ENCODE measurements at places on chromosomes 4 and X.

DNA sequence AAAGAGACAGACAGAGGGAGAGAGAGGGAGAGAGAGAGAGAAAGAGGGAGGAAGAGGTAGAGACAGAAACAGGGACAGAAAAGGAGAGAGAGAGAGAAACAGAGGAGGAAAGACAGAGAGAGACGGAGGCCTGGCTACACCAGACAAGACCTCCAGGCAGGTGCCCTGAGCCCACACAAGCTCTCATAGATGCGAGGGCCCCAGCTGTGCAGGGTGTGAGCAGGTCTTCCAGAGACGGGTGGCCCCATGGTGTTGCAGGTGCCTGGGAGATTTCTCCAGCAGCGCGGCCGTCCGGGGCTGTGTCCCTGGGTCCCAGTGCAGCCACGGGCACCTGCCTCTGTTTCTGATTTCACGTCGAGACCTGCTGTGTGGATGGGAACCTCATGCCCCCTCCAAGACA is 253.0 kb downstream of the SHOX start:
- DNase-seq = no peak

- DNase-seq = no peak
Observed at GRCh38 chr4:10599574-10599973, 85.0 kb downstream of the CLNK start.

- DNase-seq = no peak
Observed at GRCh38 chr4:113899271-113900070, 80.0 kb downstream of the ARSJ start.

DNA sequence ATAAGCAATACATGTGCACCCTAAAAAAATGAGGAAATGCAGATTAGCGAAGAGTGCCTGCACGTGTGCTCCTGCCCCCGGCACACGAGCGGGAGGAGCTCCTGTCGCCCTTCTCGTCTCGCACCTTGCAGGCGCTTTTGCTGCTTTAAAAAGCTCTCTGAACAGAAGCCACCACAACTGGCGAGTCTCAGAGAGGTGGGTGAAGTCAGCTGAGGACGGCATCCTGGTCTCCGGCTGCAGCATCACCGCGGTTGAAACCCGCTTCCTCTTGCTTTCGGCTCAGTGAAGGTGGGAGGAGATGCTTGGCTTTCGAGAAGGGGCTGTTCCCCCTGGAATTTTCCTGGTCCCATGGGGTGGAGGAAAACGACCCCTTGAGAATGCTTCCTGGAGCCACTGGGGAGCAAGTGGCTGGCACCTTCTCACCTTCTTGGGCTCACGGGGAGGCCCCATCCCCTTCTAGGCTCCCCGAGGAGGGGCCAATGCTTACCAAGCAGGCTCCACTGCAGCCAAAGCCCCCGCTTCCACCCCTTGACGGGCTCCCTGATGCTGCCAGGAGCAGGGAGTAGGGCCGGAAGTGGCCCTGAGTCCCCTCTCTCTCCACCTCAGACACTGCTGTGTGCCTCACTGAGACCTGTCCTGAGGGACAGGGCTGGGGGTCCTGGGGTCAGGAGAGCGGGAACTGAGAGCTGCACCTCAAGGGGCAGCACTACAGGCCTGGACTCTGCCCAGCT is 29.2 kb upstream of the MXD4 start:
- DNase-seq = no peak

- no peak for DNase-seq
Observed at GRCh38 chr4:99811117-99811516, 5.5 kb upstream of the DAPP1 start.

- no peak for DNase-seq
Observed at GRCh38 chr4:182978152-182978827, 61.1 kb upstream of the DCTD start.

- DNase-seq = no peak
Observed at GRCh38 chr4:17682222-17682566, 67.8 kb downstream of the MED28 start.

DNA sequence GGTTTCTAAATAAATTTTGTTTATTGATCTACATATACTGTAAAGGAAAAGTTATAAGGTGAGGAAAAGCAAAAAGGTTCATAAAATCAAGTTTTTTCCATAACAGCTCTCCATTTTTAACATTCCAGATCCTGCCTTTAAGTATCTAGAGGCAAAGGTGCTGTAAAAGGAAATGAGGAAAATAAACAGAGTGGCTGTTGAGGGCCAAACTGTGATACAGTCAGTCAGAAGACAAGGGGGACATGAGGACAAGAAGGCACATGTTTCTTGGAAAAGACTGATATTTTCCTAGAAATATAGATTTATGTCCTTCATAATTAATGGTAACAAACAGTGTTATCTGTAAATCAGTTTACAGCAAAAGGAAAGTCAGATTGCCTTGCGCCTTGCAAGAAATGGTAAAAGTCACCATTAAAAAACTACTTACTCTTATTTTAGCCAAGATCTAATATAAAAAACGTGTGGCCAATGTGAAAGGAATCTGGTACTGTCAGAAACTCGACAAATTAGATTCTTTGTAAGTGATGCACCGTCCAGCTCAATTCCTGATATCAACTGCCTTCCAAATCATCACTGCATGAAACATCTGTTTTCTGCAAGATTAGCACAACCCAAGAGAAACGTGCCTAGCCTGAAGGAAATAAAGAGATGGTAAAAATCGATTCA is 34.0 kb upstream of the VEGFD start:
- no peak for DNase-seq

DNA sequence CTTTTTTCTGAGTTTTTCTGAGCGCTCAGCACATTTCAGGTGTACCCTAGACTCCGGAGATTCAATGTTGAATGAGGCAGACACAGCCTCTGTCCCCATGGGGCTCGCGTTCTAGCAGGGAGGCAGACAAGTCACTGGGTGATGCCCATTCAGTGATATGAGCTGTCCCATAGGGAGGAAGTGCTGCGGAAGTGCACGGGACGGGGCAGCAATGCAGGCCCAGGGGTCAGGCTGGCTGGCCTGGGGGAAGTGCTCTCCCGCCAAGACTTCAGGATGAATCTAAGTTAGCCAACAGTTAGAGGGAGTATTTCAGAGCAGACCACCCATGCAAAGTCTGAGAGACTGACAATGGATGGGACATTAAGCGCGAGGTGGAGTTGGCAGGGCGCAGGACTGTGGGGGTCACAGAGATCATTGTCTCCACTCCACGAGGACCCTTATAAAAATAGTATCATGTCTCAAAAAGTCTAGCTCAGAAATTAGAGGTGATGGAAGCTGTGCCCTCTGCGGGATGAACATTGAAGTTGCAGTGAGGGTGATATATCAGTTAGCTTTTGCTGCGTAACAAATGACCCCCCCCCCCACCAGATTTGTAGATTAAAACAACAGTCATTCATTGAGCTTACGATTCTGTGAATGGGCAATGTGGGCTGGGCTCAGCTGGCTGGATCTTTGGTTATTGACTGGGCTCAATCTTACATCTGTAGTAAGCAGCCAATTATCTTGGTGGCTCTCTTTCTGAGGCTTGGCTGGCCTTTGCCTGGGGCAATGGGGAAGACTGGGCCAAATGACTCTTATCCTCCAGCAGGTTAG is 16.4 kb downstream of the PSAPL1 start:
- no peak for DNase-seq

DNA sequence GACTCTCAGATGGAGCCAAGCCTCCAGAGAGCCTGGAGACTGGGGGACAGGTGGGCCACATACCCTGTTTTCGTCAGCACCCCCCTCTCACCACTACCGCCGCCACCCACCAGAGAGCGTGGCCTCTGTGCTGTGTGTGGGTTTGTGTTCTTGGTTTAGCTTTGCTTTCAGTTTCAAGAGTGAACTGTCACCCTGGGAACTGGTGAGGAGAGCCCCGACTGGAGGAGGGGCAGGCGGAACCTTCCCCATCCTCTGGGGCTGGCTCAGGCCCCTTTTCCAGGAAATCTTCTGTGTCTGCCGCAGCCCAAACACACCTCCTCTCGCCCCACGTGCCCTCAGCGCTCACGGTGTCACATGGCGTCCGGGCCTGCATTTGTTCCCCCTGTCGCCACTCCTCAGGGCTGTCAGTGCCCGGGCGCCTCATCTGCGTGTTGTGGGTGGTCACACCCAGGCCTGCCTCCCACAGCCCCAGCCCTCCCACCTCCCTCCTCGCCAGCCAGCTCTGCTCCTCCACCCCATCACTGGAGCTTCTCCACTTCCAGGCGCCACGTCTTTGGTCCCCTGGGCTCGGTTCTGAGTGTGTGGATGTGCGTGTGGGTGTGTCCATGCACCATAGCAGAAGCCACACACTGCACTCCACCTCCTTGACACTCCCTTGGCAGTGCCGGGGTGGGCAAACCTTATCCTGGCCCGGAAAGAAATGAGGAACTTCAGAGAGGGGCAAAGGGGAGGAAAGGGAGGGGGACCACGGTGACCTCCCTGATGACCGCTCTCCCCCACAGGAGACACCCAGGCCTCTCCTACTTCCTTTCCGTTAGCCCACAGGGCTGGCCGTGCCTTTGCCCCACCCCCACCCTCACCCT is 27.8 kb downstream of the ELF4 start:
- DNase-seq = no peak

GRCh38 chr4:74653331-74654229 is 140.7 kb downstream of the BTC start:
- no peak for DNase-seq

DNA sequence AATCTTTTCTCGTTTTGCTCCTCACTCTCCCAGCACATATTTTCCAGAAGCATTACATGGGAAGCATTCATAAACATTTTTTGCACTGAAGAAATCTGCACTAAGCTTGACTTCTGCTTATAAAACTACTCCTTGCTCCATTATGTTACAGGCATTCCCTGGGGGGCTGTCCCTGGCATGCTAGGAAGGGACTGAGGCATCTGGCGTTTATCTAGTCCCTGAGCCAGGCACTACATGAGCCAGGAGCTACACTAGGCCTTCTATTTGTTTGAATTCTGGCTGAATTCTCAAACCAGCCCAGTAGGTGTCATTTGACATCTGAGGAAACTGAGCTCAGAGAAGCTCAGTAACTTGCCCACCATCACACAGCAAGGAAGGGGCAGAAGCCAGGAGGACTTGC is 43.3 kb downstream of the NHSL2 start:
- DNase-seq = no peak

- DNase-seq = peak; percentile 31
Observed at GRCh38 chrX:130523460-130524394, 121.9 kb downstream of the RBMX2 start.

GRCh38 chrX:104742355-104742754 is 176.4 kb downstream of the IL1RAPL2 start:
- DNase-seq = no peak
